ENCODE measurements at places on chromosomes 6 and 20.

- peak; percentile 54 for DNase-seq
These were observed 10.6 kb downstream of the RPS10 start for GRCh38 chr6:34414999-34415858.

- DNase-seq, result no peak
These were observed 14.1 kb downstream of the NFATC2 start for GRCh38 chr20:51528263-51529027.

DNA sequence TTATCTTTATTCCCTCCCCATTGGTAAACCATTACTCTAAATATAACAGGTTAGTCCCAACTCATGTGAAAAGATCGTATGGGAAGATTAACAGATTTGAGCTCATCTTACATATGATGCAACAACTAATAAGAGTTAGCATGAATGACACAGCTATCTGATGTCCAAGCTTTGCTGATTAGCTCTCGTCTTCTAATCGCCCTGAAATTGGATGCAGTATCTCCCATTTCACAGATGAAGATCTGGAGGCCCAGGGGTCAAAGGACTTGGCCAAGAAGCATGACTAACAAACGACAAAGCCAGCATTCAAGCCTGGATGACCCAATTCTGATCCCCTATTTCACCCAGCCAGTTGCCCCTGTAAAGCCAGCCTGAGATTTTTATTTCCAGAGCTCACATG is 8.4 kb upstream of the BMP7 start:
- DNase-seq, result no peak

GRCh38 chr20:3755269-3755668 is 12.3 kb downstream of the ADISSP start:
- DNase-seq, result no peak

- DNase-seq, result no peak
These were observed 56.8 kb downstream of the TFAP2C start for GRCh38 chr20:56685879-56686278.

DNA sequence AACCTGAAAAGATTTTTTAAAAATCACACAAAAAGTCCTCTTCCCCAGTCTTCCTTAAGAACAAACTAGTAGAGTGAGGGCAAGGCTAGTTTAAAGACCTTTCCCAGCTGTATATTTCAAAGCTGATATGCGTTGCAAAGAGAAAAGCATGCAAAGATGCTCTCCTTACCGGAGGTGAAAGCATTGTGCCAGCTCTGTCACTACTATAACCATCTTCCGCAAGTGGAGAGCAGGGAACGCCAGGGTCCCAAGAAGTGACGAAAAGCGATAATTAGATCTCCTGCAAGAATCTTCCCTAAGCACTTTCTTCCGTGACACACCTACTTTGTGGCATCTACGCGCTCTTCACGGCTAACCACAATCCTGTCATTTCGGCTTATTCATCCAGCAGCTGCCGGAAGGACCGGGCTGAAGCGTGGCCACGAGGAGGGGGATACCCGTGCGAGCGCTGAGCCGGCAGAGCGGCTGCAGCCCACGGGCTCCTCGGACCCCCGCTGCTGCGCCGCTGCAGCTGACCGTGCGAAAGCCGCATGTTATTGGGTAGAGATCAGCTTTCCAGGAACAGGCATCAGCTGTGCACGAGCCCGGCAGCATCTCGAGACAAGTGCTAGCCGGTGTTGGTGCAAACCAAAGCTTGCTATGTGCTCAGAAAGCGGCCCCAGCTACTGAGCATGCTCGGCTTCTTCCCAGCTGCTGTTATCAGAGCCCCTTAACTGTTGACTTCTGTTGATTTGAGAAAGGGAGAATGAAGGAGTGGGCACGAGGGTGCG is 57.2 kb upstream of the ARHGAP18 start:
- no peak for DNase-seq

DNA sequence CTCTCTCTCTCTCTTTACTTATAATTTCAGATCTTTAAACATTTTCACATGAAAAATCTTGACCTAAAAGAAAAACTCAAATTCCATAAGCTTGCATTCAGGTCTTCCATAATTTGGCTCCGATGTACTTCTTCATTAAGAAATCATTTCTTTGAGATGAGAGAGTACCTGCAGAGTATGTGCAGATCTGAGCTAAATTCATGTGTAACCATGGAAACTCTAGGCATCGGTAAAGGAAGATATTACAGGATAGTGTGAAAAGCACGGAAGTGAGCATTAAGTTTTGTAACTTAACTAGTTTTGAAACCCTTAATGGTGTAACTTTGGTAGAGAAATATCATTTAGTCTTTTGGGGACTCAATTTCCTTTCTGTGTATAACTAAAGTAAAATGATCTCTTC is 295.9 kb upstream of the SOX4 start:
- no peak for DNase-seq

GRCh38 chr20:11917663-11918062 is at the start of gene BTBD3:
BTBD3 (plus strand) TSS chr20:11917893; CDS start chr20:11918276, 383 bp downstream.
- DNase-seq, result peak; percentile 21
